ENCODE measurements at places on chromosomes 1 and 21. TPM values are rescaled to one million over a fixed set of nuclear protein-coding genes. Genes with fewer than 3 reads are reported as not detected.

The ARHGEF19 gene
- total RNA-seq = 3.3 TPM

The PCAT6 gene
- total RNA-seq = not detected

GRCh38 chr21:34668803-34669148, at the start of gene CLIC6:
Gene CLIC6, plus strand, starts transcription at chr21:34668994. Its CDS starts 395 bp downstream, at chr21:34669389.
- no peak for DNase-seq

GRCh38 chr1:107328087-107328486, 187.2 kb downstream of the NTNG1 start:
- DNase-seq = no peak

The RXRG gene
- not detected for total RNA-seq

DNA sequence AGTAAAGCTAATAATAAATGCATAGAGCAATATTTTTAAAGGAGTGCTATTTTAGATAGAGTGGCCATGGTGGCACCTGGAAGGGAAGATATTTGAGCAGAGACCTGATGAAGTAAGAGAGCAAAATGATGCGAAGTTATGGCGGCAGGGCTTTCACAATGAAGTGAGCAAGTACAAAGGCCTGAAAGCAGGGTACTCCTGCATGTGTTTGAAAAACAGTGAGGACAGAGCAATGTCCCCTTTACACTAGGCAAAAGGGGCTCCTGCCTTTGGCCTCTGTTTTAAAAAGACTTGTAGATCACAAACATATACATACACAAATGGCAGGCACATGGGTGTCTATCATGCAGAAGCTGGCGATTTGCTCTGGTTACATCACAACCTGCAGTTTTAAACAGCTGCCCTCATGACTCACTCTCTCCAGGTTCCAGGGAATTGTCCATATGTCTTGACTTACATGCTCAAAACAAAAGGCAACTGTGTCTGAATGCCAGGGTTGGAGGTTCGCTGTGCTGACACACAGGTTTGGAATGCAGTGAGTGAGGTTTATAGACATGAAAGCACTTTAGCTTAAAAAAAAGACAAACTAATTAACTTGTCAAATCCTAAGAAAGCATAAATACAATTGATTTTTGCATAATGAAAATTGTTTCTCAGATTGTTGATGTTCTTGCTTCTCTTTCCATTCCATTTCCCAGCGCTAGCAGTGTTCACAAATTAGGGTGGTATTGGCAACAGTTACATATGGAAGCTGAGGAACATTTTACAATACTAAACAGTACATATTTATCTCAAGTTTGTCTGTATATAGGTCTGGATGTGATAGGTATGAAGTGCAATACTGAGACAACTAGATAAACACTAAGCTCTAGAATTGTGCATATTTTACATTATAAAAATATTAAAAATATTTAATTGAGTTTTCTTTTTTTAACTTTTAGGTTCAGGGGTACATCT, 313.9 kb downstream of the BARHL2 start:
- peak; percentile 45 for DNase-seq

The FCRL4 gene
- not detected for total RNA-seq

The EIF4G3 gene
- total RNA-seq = 23.3 TPM

GRCh38 chr1:11272832-11273594, at the start of gene UBIAD1:
Gene UBIAD1, plus strand, starts transcription at chr1:11273198. Its CDS starts 334 bp downstream, at chr1:11273532.
- DNase-seq = peak; percentile 90

DNA sequence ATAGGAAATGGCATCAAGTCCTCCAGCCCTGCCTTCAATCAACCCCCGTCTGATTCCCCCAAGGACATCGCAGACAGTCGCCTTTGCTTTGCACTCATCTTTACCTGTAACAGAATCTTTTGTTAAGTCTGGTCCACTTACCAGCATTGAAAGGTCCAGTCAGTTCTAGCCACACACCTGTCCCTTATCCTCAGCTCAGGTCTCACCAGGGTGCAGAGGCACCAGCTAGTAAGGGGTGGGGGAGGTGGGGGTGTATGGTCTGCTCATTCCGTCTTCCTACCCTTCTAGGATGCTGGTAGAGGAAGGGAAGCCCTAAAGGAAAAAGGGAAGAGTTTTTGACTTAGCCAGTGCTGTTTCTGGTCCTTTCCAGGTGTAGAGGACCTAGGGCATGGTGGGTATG, 427.7 kb downstream of the MATN1 start:
- DNase-seq = no peak

DNA sequence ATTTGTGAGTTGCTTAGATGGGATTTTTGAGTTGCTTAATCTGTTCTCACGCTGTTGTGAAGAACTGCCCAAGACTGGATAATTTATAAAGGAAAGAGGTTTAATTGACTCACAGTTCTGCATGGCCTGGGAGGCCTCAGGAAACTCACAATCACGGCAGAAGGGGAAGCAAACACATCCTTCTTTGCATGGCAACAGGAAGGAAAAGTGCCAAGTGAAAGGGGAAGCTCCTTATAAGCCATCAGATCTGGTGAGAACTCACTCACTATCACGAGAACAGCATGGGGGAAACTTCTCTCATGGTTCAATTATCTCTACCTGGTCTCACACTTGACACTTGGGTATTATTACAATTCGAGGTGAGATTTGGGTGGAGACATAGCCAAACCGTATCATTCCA, 10.3 kb downstream of the CLIC6 start:
- no peak for DNase-seq

GRCh38 chr1:193264313-193265065, 78.1 kb upstream of the B3GALT2 start:
- DNase-seq = no peak

- DNase-seq = no peak
Observed at GRCh38 chr21:37273911-37274690, 7.0 kb upstream of the VPS26C start.

DNA sequence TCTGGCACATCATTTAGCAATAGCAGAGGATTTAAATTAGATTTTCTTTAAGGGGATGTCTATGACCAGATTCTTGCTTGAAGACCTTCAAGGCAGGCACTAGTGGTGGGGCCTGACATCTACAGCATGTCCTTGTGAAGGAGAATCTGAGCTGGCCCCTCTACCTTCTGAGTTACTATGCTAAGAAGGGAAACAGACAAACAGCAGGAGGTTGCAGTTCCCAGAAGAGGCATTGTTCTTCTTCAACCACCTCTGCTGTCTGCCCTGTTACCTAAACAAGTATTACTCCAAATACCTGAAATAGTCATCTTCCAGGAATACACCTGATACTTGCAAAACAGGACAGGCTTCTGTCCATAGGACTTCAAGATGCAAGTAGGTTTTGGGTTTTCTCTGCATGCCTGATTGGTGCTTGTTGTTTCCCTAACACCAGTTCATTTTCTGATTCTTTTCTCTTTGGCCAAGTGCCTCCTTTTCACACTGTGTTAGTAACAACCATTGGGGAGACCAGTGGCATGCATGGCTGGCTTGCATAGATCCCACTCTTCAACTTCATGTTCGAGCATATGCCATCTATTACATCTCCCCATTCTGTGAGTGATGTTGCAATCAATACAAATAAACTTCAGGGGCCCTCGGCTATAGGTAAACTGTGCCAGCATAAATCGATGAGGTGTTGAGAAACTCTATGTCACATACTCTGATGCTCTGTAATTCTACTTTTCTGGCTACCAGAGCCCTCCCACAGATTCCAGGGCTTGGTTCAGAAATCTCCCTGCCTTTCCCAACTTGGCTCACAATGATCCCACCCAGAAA, 93.0 kb upstream of the DUSP10 start:
- no peak for DNase-seq

DNA sequence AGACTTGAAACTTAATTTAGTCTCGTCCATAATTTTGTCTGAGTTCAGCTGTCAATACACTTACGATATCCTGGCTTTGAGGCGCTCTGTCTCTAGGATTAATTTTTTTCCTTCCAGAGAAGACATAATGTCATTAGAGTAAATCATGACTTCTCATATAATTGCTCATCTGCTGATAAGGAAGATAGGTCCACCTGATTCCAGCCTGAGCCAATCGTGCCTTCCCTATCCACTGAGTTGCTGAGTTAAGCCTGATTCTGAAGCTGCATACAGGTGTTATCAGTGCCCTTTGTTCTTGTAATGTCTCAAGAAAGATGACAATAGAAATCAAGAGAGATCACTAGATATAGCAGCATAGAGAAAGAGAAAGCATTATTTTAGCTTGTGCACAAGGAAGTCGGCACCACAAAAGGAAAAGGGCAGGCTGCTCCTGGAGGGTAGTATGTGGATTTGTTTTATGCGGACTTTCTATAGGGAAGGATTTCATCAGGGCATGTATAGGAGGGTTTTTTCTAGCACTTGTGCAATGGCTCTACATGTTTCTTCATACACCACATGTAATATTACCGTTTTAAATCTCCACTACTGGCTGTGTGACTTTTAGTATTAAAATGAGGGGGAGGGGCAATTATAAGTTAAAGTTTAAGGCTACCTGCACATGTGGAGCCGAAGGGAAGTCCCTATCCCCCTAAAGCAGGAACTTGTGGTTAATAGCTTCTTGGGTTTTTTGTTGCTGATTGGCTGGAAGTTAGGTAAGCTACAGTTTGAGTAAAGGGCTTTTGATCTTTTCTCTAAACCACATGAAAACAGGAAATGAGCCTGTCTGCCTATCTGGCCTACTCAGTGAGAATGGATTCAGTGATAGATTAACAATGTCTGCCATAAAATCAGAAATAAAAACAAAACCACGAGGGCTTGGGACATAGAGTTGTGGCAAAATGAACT, 133.4 kb downstream of the PLPPR5 start:
- peak; percentile 7 for DNase-seq

GRCh38 chr1:156499842-156500542, 583 bp downstream of the MEF2D start:
- peak; percentile 31 for DNase-seq

DNA sequence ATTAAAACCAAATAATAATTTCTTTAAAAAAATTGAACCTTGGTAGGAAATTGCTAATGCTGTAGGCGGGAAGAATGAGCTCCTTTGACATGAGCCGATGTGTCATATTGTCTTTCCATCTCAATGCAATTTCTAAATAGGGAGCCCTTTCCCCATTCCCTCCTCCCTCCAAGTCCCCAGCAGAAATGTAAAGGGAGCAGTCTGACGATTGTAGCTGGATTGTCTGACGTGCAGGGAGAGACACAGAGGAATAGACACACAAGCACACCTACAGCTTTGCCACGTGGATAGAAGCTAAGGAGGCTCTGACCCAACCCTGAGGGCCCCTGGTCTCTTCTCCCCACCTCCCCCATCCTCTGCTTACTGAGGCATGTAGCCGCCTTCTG, 3.6 kb upstream of the SYT6 start:
- no peak for DNase-seq

DNA sequence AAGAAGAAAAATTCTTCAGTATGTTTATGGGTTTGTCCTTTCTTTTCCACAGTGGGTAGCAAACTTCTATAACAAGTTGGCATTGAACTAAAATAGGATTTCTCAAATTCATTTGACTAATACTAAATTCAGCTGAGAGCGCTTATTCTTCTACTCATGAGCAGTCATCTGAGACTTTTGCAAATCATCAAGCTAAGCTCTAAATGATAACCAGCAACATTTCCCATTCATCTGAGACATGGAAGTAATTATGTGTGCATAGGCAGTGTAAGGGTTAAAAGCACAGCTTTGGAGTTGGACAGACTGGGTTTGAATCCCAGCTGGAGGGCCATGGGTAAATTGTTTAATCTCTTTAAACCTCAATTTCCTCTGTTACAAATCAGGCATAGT, 18.3 kb upstream of the CNR2 start:
- DNase-seq = no peak

DNA sequence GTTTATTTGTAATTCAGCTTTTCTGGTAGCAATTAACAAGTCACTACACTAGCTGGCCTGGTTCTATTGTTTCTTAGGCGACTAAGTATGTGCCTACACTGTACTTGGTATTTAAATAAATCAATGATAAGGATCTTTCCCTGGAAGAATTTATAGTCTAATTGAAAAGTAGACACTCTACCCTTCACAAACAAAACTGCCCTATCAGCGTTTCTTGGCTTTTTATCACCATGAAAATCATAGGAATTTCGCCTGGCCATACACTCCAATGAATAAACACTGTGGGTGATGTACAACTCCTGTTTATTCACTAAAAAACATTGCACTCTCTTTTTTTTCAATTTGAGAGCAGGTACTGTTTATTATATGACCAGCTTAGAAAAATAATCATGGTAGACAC, 702.9 kb upstream of the ADGRL2 start:
- DNase-seq = no peak

- DNase-seq = no peak
Observed at GRCh38 chr1:18464665-18465050, 16.1 kb upstream of the KLHDC7A start.

The HTR6 gene
- total RNA-seq = not detected

GRCh38 chr1:162303004-162303344, 73.7 kb downstream of the SPATA46 start:
- no peak for DNase-seq

The SLC1A7 gene
- not detected for total RNA-seq

GRCh38 chr1:187655104-187655503, 826.4 kb downstream of the PLA2G4A start:
- peak; percentile 63 for DNase-seq

- DNase-seq = no peak
Observed at GRCh38 chr1:5111581-5111980, 457.2 kb downstream of the AJAP1 start.

The SMPDL3B gene
- 0.60 TPM for total RNA-seq

DNA sequence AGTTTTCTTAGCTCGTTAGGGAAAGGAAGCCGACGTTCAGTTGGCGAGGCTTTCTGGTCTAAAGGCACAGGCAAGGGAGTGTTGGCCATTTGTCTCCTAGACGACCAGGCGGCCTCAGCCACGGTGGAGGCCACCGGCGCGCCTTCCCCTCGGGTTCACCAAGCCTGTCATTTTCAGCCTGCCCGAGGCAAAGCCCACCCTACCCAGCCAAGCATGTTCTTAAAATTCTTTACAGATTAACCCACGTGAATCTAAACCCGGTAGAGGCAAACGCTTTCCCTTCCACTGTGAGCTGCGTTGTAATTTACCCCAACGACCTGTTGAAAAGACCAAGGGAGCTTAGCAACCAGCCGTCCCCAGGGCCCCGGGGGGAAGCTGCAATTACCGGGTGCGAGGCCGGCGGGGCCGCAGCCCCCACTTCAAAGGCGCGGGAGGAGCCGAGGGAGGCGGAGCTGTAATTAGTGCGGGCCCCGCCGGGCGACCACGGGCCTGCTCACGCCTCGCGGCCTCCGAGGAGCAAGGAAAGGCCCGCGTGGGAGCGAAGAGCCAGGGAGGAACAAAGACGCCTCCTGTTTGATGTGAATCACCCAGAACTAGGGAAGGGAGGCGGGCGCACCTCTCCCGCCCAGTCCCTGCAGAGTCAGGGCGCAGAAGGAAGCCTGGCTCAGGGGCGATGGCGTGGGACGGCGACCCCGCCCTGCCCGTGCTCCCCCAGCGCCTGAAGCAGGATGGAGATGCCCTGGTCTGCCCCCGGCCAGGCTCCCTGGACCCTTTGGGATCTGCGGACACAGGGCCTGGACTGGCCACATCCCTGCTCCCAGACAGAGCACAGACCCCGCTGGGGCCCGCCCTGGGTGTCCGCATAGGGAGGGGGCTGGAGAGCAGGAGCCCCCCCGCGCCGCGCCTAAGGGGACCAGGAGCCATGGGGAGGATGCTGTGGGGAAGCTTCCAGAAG, 12.1 kb upstream of the TSPEAR start:
- no peak for DNase-seq

DNA sequence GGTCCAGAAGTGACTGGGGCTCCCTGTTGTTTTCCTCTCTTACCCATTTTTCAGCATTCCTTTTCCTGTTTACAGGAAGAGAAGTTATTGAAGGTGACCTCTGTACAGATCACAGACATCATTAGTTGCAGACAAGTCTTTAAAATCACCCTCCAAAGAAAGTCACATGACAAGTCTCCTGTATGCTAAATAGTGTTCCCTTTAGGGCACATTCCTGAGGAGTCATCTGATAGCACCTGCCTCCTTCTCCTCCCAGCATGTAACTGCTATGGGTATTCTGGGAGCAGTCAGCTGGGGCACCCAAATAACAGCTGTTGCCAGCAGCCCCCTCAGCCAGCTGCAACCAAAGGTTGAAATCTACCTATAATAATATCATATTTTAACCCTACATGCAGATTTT, 200.6 kb downstream of the PTGER3 start:
- no peak for DNase-seq

The PLEKHM2 gene
- 34.2 TPM for total RNA-seq

Measured in lung microvascular endothelial cell (primary cell).